Activated gamma-delta T cell treated with anti-CD3 and anti-CD28 coated beads, Interleukin-2, amount 50 U/mL, for 16 hours (primary cell): ENCODE measurements at places on chromosomes 5 and 9.

GRCh38 chr9:129075996-129076639 lies 4.8 kb upstream of the DOLPP1 start:
- DNase-seq = no peak

GRCh38 chr5:91910655-91911054 lies 527.5 kb upstream of the ARRDC3 start:
- DNase-seq = no peak

GRCh38 chr9:73149371-73150067 lies 2.1 kb upstream of the ANXA1 start:
- no peak for DNase-seq

GRCh38 chr9:94144394-94144793 lies 60.1 kb downstream of the PTPDC1 start:
- no peak for DNase-seq

- DNase-seq = no peak
Observed at GRCh38 chr9:107046692-107047091, 183.7 kb downstream of the ZNF462 start.

DNA sequence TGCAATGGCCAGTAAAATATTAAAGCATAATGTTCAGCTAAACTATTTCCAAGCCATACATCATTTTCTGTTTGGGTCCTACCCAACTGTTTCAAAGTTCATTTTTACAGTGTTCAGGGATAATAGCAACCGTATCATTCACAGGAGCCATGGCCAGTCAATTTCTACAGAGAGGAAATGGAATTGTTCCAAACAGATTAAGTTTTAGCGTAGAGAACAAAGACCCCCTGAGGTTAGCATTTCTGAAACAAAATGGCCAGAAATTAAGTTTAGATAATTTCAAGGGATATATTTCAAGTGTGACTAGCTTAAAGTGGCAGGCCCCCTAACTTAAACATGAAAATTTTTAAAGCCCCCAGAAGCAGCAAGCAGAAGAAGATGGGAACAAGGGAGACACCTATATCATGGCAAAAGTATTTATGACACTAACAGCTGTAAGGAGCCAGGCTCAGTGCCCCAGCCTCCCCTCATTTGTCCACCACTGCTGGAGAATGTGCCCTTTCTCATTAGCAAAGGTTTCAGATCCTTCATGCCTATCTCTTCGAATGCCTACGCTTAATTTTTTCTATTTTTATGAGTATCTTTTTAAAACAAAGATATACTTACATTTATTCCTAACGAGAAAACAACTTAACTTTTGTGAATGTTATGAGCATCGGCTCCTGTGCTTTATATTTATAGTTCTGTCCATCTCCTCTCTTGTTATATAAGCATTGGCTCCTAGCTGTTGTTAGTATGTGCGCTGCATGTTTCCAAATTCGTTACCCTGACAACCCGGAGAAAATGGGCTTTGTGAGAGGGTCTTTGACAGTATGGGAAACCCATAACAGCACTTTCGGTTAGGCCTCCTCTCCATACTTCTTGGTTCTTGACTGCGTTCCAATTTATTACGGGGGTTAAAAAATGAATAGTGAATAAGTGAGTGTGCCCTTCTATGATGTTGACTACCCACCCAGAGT lies 116.3 kb downstream of the MED27 start:
- DNase-seq = no peak

DNA sequence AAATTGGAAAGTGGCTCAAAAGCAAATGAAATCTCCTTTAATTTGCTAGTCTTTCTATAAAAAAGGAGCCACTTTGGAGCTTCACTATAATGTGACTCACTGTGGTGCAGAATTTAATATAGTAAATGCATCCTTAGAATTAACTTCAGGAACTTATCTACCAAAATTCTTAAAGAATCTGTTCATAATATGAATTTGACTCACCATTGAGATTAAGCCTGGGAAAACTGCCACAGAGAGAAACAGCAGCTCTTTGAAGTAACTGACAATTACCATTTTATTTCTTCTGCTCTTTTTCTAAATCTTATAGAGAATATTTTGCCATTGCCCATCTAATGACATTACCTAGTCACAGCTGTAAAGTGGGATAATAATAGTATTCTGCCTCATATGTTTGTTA lies 211.9 kb upstream of the CDH6 start:
- DNase-seq = no peak

DNA sequence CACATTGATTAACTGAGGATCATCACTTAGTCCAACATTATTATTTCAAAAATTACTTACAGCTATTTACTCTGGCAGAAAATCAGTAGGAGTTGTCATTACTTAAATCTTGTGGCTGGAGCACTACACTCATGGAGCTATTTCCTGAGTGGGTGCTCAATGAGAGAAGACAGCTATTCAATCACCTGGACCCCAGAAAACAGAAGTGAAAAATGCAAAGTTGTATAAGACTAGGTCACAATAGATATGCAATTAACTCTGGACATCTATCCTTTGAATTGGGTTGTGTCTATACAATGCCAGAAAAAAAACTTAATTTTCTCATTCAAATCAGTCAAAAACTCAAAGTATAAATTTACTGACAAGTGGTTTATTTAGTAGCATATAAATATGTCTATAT lies 340.9 kb downstream of the EFNA5 start:
- DNase-seq = no peak

DNA sequence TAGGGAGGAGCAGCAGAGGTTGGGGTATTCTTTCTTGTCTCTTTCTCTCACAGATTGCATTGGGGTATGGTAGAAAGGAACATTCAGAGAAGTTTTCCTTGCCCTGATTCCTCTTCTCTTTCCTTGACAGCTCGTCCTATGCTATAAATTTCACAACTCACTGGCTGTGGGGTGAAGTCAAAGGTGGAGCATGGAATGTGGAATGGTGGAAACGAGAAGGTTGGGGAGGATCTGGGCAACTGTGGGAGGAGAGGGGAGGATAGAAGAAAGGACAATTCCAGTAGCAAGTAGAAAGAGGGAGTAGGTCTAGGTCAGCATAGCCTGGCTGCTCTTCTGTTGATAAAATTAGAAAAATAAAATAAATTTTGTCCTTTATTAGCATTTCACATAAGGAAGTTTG lies 39.0 kb upstream of the POC5 start:
- no peak for DNase-seq

GRCh38 chr5:160843240-160843639 lies 8.8 kb downstream of the ATP10B start:
- no peak for DNase-seq

- DNase-seq = no peak
Observed at GRCh38 chr9:38180656-38181055, 111.6 kb upstream of the SHB start.

- DNase-seq = no peak
Observed at GRCh38 chr9:21153336-21154017, 11.8 kb upstream of the IFNW1 start.

DNA sequence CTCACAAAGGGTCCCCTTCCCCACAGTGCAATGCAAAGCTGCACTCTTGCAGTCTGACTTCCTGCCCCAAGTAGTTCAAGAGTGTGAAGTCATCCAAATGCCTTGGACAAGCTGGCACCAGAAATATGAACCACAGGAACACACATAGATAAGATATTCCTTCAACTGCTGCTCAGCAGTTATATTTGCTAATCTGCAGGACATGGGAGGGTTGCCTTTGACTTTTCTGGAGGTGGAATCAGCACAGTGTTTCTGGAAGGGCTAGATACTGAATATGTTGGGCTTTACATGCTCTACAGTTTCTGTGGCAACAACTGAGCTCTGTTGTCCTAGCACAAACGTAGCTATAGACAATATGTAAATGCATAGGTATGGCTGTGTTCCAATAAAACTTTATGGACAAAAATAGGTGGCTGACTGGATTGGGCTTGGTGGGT lies 96.7 kb upstream of the PCA3 start:
- DNase-seq = no peak
